ENCODE measurements at places on chromosomes 11 and 22.

DNA sequence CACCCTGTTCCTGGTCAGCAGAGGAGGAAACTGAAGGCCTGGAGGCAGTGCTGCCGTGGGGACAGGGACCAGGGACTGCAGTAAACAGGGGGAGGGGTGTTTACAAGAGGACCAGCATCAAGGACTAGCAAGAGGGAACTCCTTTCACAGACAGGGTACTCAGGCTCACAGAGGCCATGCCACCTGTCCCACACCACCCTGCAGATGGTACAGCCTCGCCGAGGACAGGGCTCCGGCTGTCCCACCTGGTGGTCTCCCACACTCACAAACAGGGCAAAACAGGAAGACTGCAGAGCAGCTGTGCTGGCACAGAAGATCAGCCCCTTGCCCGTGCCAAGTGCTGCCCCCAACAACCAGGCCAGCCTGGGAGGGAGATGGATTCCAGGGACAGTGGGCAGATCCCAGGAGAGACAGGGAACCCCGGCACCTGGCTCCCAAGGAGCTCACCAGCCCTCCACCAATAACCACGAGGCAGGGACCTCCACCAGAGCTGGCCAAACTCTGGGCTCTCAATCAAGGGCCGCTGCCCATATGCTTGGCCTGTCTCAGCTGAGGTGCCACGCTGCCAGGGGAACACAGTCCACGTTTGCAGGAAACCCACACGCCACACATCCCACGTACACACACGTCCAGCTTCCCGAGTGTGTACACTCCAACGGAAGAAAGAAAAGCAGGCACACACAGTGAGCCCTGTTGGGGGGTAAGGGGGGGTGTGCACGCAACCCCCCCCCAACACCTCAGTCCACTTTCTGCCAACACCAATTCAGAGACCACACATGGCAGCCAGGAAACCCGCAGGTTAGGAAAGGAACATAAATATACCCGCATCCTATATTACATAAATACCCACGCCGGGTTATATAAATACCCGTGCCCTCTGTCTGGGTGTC lies 2.1 kb downstream of the CSNK1E start:
- DNase-seq = peak; percentile 63
- peaks cover 55% of the 10 kb centered on the region for H3K4me1 ChIP-seq
- H3K27me3 ChIP-seq = no peaks in the 10 kb centered on the region

DNA sequence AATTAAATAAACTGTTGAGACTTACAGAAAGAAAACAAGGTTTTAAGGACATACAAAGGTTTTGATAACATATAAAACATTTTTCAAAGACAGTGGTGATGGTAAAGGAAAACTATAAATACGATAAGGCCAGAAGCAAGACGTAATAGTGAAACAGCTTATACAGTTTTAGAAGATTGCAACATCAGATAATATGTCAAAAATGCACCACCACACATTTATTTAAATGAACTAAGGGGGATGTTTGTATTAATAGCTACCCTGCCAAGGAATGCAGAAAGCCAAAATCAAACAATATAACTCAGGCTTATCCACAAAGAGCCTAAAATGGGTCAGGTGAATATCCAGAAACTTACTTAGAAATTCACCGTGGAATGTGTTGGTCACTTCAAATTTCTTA lies 981.6 kb upstream of the FAT3 start:
- no peak overlapping the region for H3K4me3 ChIP-seq
- no peaks in the 10 kb centered on the region for H3K4me1 ChIP-seq
- no peak overlapping the region for H3K27ac ChIP-seq
- DNase-seq = no peak
- H3K36me3 ChIP-seq = no peaks in the 10 kb centered on the region

DNA sequence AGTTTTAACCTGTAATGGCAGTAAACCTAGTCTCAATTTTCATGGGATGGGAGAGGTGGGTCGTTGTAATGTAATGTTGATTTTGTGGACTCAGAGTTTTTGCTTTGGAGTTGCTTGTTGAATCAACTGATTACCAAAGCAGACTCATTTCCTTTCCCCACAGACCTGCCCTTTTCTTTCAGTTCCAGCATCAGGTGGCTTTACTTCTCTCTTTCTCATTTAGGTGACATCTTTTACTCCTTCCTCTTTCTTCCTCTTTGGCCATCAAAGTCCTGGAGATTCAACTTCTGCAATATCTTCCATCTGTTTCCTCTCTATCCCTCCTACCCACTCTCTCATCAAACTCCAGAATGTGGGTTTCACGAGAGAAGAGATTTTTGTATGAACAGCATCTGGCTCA lies 313.9 kb downstream of the TMEM135 start:
- H3K36me3 ChIP-seq = no peaks in the 10 kb centered on the region
- no peak overlapping the region for H3K4me3 ChIP-seq
- H3K4me1 ChIP-seq = peaks cover 39% of the 10 kb centered on the region
- DNase-seq = peak; percentile 97
- H3K27ac ChIP-seq = no peak overlapping the region

GRCh38 chr11:46122945-46123715 lies 1.9 kb upstream of the PHF21A start:
- no peaks in the 10 kb centered on the region for H3K27me3 ChIP-seq
- no peak for DNase-seq
- H3K36me3 ChIP-seq = no peaks in the 10 kb centered on the region
- no peak overlapping the region for H3K27ac ChIP-seq
- H3K4me3 ChIP-seq = peak overlapping the region; percentile 76
- H3K4me1 ChIP-seq = peaks cover 24% of the 10 kb centered on the region

- no peaks in the 10 kb centered on the region for H3K4me1 ChIP-seq
- H3K36me3 ChIP-seq = no peaks in the 10 kb centered on the region
- DNase-seq = no peak
Measured at GRCh38 chr11:80024119-80024518, 583.3 kb upstream of the TENM4 start.

GRCh38 chr22:48047722-48048500 lies 1285.5 kb downstream of the TBC1D22A start:
- no peak overlapping the region for H3K27ac ChIP-seq
- H3K27me3 ChIP-seq = no peaks in the 10 kb centered on the region
- no peak for DNase-seq
- H3K4me1 ChIP-seq = no peaks in the 10 kb centered on the region

GRCh38 chr22:37402184-37402506 lies 25.1 kb downstream of the ELFN2 start:
- H3K36me3 ChIP-seq = no peaks in the 10 kb centered on the region
- no peaks in the 10 kb centered on the region for H3K27me3 ChIP-seq
- H3K4me1 ChIP-seq = no peaks in the 10 kb centered on the region
- no peak overlapping the region for H3K4me3 ChIP-seq
- no peak for DNase-seq

GRCh38 chr22:43998679-43999264 lies 25.3 kb upstream of the PARVB start:
- H3K27ac ChIP-seq = no peak overlapping the region
- H3K4me1 ChIP-seq = peaks cover 13% of the 10 kb centered on the region
- H3K4me3 ChIP-seq = no peak overlapping the region
- H3K27me3 ChIP-seq = no peaks in the 10 kb centered on the region

GRCh38 chr11:66339686-66340483 lies 3.7 kb upstream of the RIN1 start:
- H3K27me3 ChIP-seq = no peaks in the 10 kb centered on the region
- peaks cover 50% of the 10 kb centered on the region for H3K36me3 ChIP-seq
- DNase-seq = no peak
- H3K4me3 ChIP-seq = no peak overlapping the region
- no peak overlapping the region for H3K27ac ChIP-seq

DNA sequence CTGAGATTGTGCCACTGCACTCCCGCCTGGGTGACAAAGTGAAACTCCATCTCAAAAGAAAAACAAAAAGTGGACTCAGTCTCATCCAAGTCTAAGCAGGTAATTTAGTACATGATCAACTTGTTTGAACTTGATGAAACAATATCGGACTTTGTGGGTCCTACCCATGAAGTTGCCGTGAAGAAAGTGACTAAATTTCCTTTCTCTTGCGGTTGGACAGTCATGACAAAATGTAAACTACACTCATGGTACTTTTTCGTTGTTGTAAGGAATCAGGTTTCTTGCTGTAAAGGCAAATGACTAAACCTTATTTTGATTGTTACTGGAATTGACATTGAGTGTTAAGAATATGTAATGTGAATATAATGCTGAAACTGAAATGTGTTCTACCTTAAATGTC lies 164.5 kb upstream of the PLET1 start:
- no peak overlapping the region for H3K27ac ChIP-seq
- no peak overlapping the region for H3K4me3 ChIP-seq
- DNase-seq = no peak

GRCh38 chr11:117475716-117476530 lies 148.3 kb downstream of the CEP164 start:
- no peak overlapping the region for H3K27ac ChIP-seq
- peaks cover 11% of the 10 kb centered on the region for H3K4me1 ChIP-seq
- no peaks in the 10 kb centered on the region for H3K36me3 ChIP-seq

- no peaks in the 10 kb centered on the region for H3K36me3 ChIP-seq
- no peak for DNase-seq
- no peaks in the 10 kb centered on the region for H3K4me1 ChIP-seq
- H3K4me3 ChIP-seq = no peak overlapping the region
- no peak overlapping the region for H3K27ac ChIP-seq
Measured at GRCh38 chr11:134371436-134372185, 39.8 kb downstream of the GLB1L2 start.

DNA sequence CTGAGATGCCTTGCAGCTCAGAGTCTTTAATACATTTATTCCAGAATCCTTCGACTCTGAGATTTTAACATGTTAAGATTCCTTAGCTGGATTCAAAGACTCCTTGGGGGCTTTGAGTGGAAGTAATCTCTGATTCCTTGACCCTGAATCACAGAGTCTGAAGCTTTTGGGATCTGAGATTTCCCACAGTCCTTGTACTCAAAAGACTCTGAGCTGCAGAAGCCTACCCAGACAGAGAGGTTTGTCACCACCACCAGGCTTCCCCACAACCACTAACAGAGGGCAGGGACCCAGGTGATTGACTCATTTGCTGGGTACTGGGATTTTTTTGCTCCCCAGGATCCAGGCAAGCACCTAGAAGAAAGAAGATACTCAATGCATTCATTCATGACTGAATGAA lies 1.4 kb upstream of the SERPINH1 start:
- no peaks in the 10 kb centered on the region for H3K27me3 ChIP-seq
- no peak overlapping the region for H3K4me3 ChIP-seq
- H3K27ac ChIP-seq = no peak overlapping the region
- H3K4me1 ChIP-seq = peaks cover 21% of the 10 kb centered on the region
- DNase-seq = no peak

DNA sequence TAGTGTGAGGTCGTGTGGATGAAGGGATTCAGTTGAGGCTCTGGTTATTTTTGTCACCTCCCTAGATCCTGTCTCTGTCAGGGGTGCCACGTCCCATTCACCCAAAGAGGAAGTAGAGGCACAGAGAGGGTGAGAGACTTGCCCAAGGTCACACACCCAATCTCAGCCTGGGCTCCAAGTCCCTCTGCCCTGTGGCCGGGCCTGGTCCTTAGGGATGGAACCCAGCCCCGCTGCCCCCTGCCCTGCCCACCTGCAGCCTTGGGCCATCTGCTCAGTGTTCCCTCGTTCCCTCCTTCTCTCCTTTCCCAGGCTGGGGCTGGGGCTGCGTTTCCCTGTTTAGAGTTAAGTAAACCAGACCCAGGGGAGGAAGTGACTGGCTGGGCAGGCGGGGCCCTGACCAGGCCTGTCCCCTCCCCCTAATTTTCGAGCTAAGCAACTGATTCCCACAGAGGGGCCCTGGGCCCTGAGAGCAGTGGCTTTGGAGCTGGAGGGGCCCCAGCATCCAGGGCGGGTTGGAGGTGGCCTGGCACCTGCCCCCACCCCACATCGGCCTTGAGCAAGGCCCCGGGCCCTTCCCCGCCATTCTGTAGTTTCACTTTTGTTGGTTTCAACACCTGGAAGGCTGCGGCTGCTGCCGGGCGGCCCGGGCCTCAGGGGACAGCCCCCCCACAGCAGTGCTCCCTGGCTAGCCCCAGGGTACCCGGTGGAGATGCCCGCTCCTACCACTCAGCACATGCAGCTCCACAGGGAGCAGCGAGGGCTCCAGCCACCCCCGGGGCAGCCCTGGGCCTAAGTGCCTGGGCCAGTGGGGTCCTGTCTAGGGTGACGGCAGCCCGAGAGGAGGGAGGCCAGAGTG lies 1.5 kb downstream of the TCIRG1 start:
- peaks cover 60% of the 10 kb centered on the region for H3K4me1 ChIP-seq
- H3K27ac ChIP-seq = peak overlapping the region; percentile 87
- H3K4me3 ChIP-seq = peak overlapping the region; percentile 82
- H3K36me3 ChIP-seq = peaks cover 12% of the 10 kb centered on the region
- H3K27me3 ChIP-seq = no peaks in the 10 kb centered on the region

DNA sequence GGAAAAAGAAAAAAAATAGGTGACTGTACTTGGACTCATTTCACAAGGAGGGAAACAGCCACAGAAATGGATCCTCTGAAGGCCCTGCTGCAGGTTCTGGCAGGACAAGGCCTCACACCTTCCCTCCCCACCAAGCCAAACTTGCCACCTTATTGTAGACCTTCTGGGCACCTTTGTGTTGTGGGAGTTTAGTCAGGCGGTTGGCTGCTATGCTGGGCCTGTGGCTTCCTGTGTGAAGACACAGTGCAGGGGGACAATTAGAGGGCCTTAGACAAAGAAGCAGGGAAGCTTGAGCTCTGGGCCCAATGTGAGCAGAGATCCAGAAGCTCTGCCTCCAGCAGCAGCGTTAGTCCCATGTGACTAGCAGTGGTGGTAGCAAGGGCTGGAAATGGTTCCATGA lies 4.2 kb downstream of the RAB1B start:
- H3K27ac ChIP-seq = no peak overlapping the region
- no peak overlapping the region for H3K4me3 ChIP-seq
- peaks cover 54% of the 10 kb centered on the region for H3K36me3 ChIP-seq
- no peak for DNase-seq
- H3K27me3 ChIP-seq = no peaks in the 10 kb centered on the region

DNA sequence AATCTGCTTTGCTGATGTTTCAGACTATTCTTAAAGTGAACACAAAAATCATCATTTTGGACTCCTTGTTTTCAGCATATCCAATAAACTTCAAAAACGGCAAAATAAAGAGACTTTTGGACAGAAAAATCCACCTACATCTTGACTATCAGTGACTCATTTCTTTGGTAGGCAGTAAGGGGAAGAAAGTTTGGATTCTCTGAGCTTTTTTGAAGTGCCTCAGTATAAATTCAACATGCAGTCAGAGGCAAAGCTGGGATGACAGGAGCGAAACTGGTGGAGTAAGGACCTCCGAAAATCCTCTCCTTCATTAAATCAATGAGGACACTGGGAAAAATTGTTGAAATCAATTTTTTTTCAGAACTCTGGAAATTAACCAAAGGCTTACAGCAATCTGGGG lies 29.7 kb downstream of the EFCAB6 start:
- no peaks in the 10 kb centered on the region for H3K36me3 ChIP-seq
- no peaks in the 10 kb centered on the region for H3K27me3 ChIP-seq
- no peak for DNase-seq
- peaks cover 1% of the 10 kb centered on the region for H3K4me1 ChIP-seq
- no peak overlapping the region for H3K27ac ChIP-seq
- no peak overlapping the region for H3K4me3 ChIP-seq

GRCh38 chr11:61106296-61106695 lies 4.0 kb downstream of the CD5 start:
- no peak overlapping the region for H3K4me3 ChIP-seq
- H3K27me3 ChIP-seq = no peaks in the 10 kb centered on the region
- no peak for DNase-seq
- H3K36me3 ChIP-seq = no peaks in the 10 kb centered on the region

- DNase-seq = no peak
- no peaks in the 10 kb centered on the region for H3K36me3 ChIP-seq
- no peaks in the 10 kb centered on the region for H3K27me3 ChIP-seq
- H3K4me3 ChIP-seq = no peak overlapping the region
Measured at GRCh38 chr22:44678556-44679305, 23.3 kb upstream of the PRR5 start.

Measured in common myeloid progenitor, CD34-positive (primary cell).